ENCODE measurements at places on chromosomes 16 and 17. TPM values are rescaled to one million over a fixed set of nuclear protein-coding genes. Genes with fewer than 3 reads are reported as not detected.

CDH5 gene
- total RNA-seq: 11.8 TPM

DNA sequence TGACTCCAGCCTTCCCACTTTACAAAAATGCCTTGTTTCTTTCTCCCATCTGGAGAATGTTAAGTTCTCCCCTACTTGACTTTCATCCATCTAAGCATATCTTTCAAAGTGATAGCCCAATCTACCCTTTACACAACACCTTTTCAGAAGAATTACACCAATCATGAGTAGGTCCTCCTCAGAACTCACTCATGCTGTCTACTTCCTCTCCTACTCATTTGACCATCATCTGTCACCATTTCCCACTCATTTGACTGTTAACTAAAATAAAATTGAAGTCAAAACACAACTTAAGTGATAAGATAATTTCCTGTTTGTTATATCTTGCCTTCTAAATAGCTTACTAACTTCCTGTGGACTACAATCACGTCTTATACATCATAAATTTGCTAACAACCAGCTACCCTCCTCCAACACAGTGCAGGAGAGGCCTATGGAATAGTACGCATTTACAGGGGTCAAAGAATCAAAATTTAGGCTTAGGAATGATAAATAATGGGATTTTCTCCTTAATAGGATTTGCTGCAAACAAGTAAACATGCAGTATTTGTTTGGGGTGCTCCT is 16.1 kb downstream of the KCNJ16 start:
- no peak for DNase-seq

DNA sequence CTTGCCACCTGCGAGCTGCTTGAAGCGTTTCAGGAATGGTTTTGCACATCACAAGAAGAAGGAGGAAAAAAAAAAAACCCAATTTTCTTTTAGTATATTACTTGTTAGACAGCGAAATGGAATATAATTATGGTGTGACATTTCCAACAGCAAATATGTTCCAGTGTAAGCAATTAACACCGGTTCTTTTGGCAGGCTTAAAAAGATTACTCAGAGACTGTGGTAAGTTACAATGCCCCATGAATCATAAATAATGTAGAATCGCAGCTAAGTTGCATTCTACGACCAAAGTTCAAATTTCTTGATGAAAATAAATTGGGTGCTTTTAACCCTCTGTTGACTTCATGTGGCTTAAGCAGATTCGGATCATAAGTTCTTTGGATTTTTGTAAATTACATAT is 245.2 kb downstream of the XYLT1 start:
- DNase-seq: no peak

GRCh38 chr17:60327134-60327900 is 64.6 kb downstream of the USP32 start:
- DNase-seq: peak; percentile 84

Measured in dorsolateral prefrontal cortex (tissue), 122 donors.